ENCODE measurements at places on chromosomes 5 and 9. TPM values are rescaled to one million over a fixed set of nuclear protein-coding genes. Genes with fewer than 3 reads are reported as not detected.

The PCDHGB3 gene
- total RNA-seq = 9.2 TPM

DNA sequence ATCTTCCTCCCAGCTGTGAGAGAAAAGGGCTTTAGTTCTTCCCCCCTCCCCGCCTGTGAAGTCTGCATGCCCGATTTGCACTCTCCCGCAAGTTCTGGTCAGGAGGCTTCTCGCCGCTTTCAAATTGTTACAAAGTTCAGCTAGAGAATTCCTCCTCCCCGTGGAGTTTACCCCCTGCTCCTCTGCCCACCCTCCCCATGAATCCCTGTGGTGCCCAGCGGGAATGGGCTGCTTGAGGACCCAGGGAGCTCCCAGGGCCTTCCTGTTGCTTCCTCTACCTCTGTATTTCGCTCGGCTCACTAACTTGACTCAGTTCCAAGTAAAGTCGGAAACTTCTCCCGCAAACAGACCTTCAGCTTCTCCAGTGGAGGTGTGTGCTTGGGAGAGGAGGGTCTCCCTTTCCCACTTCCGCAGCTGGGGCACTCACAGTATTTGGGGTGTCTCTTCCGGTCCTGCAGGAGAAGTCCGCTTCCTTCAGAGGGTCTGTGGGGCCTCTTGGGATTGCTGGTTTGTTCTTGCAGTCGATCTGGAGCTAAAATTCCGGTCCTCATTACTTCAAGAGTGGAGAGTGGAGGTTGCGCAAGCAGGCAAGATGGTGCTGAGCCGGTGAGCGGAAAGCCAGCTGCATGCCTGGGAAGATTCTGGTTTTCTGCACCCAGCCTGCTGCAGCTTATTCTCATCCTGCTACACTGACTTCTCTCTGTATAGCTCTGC is 97.8 kb downstream of the ADAMTS12 start:
- no peak for DNase-seq

DNA sequence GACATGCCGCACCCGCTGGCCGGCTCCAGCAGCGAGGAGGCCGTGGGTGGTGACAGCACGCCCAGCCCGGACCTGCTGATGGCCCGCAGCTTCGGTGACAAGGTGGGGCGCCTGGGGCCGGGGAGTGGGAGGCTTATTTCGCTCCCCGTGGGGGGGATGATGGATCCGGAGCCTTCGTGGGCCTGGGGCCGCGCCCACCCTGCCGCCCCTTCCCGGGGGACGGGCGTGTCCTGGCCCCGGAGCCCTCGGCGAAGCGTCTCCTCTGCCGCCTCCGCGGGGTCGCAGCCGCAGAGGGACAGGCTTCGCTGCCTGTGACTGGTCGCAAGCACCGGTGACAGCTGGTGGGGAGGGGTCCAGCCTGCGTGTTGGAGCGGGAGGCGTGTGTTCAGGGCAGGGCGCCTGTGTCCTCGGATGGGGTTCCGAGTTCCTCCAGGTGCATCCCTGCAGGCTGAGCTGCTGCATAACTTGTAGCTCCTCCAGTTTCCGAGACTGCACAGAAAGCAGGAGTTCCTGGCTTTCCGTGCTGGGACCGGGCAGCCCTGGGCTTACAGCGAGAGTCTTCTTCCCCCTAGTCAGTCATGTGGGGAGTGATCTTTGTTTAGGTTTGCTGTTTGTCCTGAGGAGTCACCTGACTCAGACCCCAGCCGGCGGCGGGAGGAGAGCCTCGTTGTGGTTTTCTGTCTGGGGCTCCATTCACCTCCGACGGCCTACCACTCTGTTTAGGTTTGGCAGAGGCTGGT is 666 bp downstream of the SNX30 start:
- peak; percentile 21 for DNase-seq

DNA sequence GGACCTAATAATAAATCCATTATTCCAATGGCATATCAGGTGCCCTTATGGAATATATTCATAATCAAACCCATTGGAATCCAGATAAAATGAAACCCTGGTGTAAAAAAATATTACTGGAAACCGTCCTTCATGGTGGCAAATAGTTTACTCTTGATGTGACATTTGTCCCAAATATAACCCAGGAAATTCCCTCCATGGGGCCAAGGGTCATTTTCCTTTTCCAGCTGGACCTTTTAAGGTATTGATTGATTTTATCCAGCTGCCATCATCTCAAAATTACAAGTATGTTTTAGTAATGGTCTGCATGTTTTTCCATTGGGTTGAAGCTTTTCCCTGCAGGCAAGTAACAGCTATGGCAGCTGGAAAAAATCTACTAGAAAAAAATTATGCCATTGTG is 8.4 kb upstream of the UGT3A1 start:
- no peak for DNase-seq

DNA sequence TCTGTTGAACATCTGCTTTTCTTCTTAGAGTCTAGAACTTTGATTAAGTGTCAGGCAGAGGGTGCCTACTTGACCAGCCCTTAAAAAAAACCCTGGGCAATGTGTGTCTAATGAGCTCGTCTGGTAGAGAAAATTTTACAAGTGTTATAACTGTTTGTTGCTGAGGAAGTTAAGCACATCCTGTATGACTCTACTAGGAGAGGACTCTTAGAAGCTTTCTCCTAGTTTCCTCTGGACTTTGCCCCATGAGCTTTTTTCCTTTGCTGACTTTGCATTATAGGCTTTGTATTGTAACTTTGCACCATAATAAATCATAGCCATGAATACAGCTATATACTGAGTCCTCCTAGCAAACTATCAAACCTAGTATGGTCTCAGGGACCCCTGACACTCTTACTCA is 39.4 kb downstream of the GNG10 start:
- DNase-seq = no peak

GRCh38 chr5:37400501-37400900 is 21.4 kb downstream of the WDR70 start:
- DNase-seq = no peak

DNA sequence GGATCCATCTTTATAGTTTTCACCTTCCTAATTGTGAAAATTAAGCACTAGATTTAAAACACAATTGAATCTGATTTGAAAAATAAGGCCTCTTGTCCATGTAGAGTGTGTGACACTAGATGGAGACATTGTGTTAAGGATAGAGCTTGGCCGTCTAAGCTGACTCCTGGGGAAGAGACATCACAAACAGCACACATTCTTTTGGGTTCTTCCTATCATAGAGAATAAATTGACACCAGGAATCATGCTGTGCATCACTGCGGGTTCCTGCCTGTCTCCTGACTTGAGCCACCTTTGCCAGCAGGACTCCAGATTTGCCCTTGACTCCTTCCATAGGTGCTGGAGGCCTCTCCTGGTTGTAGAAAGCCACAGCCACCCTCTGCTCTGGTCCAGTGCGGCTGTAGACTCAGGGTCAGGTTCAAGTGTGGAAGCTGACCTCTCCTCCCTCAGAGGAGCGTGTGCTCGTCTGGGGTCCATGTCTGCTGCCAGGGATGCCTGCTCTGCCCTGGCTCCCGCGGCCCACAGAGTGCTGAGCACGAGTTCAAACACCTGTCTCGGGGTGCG is 11.2 kb downstream of the ROPN1L start:
- DNase-seq = peak; percentile 25

GRCh38 chr5:140007311-140007710 is 35.8 kb downstream of the NRG2 start:
- DNase-seq = no peak

DNA sequence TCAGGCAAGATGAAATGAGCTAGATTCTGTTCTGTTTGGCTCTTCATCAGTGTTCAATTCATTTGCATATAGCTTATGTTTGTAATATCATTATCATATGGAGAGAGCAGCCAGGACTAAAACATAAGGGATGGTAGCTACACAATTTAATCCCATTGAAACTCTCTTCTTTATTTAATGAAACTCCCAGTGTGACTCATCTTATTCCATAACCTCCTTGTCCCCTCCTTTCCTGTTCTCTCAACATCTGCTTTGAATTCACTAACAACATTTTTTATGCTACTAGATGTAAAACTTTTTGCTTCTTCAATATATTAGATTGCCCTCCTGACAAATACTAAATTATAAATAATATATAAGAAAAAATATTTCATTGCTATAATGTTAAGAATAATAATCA is 1823.4 kb downstream of the MAT2B start:
- DNase-seq = no peak

DNA sequence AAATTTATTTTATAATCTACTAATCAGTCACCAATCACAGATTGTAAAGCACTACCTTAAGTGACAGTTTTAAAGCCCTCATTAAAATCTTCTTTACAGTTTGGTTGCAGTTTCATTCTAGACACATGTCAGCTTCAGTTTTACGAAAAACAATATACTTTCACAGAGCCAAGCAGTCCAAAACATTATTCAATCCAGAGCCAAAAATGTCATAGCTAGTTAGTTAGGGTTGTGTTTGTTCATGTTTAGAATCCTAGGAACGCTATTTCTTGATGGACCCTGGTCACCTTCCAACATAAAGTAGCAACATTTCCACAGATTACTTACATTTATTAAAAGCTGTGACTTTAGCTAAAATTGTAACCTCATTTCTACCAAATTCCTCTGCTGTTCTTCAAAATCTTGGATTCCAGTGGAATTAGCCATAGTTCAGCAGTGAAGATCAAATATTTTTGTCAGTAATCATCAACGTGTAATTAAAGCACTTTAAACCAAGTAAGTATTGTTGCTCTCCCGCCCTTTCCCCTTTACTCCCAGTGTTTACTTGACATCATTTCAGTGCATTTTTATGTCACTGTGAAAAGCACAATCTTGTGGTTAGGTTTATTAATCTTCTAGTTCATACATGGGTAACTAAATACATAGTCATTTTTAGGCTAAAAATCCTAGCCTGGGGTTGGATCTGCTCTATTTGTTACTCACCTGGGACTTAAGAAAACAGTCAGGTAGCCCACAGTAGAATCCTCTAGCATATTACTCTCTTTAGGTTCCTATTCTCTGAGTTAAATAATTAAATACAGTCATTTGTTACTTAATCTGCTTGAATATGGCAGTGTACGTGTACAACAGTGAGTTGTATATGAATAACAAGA is 74.3 kb downstream of the NIPBL start:
- DNase-seq = no peak

DNA sequence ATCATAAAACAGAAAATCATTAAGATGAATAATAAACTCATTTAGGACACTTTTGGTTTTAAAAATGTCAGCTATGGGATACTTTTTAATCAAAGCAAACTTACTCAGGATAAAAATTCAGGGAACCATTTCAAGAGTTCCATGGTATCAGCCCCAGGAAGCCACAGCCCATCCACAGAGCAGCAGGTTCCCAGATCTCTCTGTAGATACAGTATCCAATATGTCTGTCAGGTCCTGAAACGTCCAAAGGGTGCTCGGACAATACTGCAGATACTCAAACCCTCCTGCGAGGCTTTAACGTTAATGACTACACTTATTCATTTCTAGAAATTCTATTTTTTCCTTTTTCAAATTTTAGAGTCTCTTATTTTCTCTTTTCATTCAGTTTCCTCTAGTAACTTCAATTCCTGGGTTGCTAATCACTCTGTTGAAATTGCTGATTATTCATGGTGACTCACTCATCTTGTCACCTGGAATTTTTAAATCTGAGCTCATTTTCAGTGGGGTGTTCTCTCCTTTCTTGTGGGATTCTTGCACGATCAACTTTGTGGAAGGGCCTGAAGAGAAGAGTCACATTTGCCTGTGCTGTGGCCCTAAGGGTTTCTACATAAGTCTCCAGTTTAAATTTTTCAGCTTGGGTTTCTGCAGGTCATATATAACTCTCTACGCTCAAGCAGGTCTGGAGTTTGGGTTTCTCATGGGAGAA is 435.8 kb downstream of the CTNND2 start:
- DNase-seq = no peak

Data from heart right ventricle (tissue), 16 donors.